ENCODE measurements at places on chromosomes 13 and 19.

DNA sequence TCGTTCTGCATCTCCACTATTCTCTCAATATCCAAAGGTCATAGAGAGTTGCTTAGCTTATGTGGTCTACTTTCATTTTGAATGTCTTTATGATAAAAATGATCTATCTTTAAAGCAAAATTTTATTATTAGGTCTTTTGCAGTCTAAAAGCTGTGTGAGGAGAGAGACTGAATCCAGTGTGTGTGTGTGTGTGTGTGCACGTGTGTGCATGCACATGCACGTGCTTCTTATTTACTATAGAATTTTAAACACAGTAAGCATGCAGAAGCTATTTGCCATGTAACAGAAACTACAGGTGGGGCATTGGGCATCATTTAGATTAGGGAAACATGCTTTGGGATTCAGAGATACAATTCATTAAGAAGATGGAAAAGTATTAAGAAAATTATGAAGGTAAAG, 136.0 kb upstream of the SPRY2 start:
- DNase-seq = no peak

DNA sequence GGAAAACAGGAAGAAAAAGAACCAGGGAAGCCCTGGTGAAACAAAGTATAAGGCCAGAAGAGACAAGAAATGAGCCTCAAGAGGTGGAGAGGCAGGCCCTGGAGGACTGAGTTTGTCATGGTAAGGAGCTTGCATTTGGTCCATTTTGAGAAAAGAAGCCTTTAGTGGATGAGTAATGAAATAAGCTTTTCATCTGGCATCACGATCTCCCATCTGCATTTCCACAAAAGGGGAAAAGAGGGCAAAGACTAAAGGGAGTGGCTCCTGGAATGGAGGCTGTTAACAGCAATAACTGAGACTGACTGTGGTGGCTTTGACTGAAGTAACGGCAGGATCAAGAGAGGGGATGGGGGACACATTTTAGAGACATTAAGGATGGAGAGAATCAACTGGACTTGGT, 148.8 kb upstream of the NBEA start:
- DNase-seq = no peak

DNA sequence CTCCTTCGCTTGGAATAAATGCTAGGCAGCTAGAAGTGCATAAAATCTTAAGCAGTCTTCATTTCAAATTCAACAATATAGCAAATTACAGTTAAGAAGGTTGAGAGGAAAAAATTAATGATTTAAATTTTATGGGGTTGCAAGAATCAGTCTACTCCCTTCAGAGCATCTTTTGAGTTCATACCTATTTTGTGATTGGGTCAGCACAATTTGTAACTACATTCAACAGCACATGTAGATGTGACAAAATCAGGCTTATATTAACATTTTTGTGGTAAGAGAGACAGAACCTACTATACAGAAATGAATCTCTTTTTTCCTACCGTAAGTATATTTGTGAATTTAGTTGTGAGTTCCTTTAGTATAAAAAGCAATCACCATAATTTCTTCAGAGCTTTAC, 520.6 kb upstream of the HTR2A start:
- DNase-seq = no peak

- DNase-seq = no peak
Measured at GRCh38 chr13:51006067-51006845, 96.7 kb downstream of the RNASEH2B start.

GRCh38 chr13:24503379-24503696, 9.2 kb downstream of the PARP4 start:
- DNase-seq = no peak

DNA sequence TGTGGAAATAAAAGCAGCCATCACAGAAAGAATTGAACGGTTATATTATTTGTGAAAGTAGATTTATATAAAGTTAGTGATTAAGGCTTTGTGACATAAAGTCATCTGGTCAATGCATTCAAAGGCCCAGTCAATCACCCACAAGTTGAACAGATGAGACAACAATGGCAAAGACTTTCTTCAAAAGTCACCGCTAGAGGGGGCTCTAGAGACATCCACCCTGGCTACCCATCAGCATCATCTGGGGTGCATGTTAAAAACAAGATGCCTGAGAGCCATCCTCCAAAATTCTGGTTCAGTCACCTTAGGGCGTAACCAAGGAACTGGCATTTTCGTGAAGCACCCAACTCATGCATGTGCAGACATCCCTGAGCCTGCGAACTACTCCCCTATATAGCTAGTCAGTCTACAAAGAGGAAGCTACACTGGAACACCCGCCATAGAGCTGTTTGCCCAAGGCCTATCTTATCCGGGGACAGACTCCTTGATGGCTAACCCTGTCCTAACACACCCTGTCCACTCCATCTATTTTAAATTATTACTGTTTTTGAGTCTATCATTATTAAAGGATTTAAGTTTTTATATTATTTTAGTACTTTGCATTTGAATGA, 970.5 kb downstream of the UQCRFS1 start:
- peak; percentile 42 for DNase-seq

GRCh38 chr13:24616514-24616913, 63.7 kb upstream of the ATP12A start:
- no peak for DNase-seq

DNA sequence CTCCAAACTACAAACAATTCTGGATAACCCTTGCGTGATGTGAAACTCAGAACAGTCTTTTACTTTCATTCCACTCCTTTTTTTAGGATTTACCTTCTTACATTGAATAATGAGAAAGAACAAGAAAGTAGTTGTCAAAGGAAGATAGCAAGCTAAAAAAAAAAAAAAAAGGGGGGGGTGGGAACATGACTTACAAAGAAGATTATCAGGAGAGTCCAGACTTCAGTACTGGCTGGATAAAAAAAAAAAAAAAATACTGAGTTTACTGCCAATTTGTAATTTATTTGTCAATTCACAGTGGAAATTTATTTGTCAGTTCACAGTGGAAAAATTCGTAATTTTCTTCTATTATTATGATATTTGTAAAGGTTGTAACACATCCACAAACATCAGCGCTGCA, 792.4 kb upstream of the SLITRK5 start:
- no peak for DNase-seq

DNA sequence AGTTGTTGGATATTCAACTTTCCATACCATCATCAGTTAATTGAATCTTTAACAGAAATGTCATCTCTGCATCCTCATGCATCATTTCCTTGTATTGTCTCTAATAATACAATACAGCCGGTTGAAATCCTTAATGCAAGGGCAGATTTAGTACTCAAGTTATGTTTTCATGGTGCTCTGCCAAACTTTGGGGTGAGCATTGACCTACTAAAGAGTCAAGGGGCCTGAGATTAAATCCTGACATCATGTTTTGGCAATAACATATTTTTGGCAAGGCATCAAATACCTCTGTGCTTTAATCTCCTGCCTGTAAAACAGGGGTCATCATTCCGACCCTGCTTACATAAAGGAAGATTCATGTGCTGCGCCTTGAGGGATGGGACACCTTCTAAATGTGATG, 42.7 kb upstream of the ABCC4 start:
- DNase-seq = no peak

- no peak for DNase-seq
Measured at GRCh38 chr13:113119822-113120189, 2.8 kb upstream of the F10 start.

DNA sequence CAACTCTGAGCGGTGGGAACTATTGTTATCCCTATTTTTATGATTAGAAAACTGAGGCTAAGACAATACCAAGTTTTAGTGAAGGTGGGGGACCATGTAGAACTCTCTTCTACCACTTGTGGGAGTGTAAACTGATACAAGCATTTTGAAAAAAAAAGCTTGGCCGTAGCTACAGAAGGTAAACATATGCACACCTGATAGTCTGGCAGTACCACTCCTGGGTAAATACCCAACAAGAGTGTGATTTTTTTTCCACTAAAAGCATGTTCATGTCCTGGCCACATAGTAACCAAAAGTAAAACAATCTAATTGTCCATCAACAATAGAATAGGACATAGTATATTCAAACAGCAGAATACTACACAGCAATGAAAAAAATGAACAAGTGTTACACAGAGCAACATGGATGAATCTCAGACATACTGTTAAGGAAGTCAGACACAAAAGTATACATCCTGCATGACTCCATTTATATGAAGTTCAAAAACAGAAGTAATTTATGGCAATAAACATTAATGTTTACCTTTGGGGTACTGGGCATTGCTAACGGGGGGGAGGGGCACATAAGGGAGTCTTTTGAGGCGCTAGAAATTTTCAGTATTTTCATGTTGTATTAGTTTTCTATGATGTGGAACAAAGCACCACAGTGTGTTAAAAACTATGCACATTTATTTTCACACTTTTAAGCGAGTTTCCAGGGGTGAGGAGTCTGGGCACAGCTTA, 6.4 kb upstream of the SPATA13 start:
- no peak for DNase-seq

DNA sequence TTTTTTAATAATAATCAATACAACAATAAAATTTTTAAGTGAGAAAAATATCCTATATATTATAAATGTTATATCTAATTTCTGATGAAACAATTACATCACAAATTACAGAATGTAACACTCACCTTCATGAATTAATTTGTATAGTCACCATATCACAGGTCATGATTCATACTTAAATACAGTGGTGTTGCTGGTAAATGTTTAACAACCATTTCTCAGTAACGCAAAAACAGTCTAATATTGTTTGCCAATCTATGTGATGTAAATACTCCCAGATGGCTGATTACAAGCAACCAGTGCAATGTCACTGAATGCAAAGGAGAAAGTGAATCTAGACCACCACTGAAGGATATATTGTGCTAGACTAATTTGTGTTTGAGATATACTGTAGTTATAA, 97.5 kb downstream of the DIAPH3 start:
- no peak for DNase-seq

DNA sequence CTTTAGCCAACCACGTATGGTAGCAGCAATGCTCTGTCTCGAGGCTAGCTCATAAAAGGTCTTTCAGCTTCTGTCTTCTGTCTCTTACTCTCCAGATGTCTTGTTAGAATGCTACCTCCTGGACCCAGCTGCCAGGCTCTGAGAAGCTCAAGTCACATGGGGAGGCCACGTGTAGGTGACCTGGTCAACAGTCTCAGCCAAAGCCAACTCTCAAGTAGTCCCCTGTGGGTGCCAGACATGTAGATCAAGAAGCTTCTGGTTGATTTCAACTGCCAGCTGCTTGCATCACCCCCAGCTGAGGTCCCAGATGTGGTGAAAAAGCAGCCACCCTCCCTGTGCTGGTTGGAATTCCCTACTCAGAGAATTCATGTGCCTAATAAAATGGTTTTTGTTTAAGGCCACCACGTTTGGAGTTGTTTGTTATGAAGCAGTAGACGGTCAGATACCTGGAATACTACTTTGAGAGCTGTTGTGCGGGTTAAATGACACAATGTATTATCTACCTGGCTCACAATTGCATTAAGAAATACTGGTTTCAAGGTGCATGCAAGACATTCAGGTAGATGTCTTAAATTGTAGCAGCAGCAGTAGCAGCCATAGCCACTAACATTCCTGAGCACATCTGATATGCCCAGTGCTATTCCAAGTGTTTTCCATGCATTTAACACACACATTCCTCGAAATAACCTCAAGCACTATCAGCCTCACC, 131.0 kb upstream of the RFC3 start:
- DNase-seq = no peak

DNA sequence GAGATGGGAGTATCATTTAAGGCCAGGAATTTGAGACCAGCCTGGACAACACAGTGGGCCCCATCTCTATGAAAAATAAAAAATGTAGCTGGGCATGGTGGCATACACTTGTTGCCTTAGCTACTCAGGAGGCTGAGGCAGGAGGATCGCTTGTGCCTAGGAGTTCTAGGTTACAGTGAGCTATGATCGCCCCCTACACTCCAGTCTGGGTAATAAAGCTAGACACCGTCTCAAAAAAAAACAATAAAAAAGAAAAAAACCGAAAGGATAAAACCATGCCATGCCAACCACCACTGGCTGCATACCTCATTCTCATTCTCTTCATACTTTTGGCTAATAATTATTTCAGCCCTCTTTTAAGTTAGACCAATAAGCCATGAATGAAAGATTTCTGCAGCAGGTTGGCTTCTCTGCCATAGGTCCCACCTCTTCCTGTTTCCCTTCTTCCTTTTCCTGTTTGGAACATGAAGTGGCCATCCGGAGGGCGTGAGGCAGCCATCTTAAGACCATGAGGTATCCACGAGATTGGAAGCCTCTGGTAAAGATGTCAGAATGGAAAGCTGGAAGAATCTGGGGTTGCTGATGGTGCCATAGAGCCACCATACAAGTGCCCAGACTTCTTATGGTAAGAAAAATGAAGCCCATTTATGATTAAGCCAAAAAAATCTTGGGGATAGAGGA, 171.3 kb downstream of the CACNA1A start:
- no peak for DNase-seq

- DNase-seq = peak; percentile 41
Measured at GRCh38 chr19:49339301-49340068, 4.3 kb downstream of the CD37 start.

DNA sequence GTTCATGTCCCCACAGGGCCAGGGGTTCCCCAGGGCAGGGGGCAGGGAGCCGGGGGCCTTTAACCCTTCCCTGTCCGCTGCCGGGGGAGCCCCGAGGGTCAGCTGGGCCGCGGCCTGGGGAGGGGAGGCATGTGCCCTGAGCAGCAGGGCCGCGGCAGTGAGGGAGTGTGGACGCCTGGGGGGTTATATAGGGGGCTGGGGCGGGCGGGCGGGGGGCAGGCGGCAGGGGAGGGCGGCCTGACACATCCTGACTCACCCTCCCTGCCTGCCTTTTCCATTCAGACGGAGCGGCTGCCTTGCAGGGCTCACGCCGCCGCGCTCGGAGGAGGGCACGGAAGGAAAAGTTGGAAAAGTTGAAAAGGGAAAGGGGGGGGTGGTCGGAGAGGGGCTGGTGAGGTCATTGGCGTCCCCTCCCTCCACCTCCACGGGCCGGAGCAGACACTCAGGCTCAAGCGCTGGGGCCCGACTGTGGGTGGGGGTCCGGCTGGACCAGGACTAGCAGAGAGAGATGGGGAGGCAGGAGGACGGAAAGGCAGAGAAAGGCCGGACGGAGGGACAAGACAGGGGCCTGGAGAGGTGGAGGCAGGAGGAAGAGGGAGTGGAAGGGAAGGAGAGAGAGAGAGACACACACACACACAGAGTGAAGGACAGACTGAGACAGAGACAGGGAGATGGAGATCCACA, at the start of gene IL11:
Gene IL11 (minus strand): TSS at position 159 of the 684 bp plus-strand sequence. CDS start 153 bp downstream, at position 6.
- no peak for DNase-seq

DNA sequence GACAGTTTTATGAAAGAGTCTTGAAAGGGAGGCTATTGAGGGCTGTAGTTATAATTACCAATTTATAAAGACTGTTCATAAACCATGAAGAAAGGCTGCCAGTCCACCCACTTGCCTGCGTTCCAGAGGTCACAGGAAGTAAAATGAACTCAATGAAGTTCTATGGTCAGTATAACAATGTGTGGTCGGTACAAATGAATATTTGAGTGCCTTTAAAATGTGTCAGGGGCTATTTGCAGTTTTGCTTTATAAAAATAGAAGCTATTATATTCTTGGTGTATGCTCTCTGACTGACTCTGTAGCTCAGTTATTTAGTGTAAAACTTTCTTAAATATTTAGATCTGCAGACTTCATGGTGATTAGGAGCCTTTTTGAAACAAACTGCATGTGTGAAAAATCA, 47.0 kb downstream of the ESD start:
- no peak for DNase-seq

Measured in globus pallidus (tissue), 1 donor.